ENCODE measurements at places on chromosomes 6 and 20. TPM values are rescaled to one million over a fixed set of nuclear protein-coding genes. Genes with fewer than 3 reads are reported as not detected.
A peak's percentile ranks its signal among the peaks of the same experiment; 100 is the strongest.

STX7 gene
- total RNA-seq, result 30.5 TPM

GRCh38 chr6:155314773-155315515 lies 660 bp upstream of the TFB1M start:
- no peak for DNase-seq

GRCh38 chr6:148501178-148501590 lies 158.5 kb downstream of the SASH1 start:
- DNase-seq, result peak; percentile 37

GRCh38 chr6:125346201-125346925 lies 44.6 kb upstream of the HDDC2 start:
- DNase-seq, result no peak

Data from colonic mucosa (tissue), 4 donors.